ENCODE measurements at places on chromosomes 3 and 15.

- DNase-seq: no peak
These were observed 8.5 kb downstream of the VEPH1 start for GRCh38 chr3:157494581-157495281.

DNA sequence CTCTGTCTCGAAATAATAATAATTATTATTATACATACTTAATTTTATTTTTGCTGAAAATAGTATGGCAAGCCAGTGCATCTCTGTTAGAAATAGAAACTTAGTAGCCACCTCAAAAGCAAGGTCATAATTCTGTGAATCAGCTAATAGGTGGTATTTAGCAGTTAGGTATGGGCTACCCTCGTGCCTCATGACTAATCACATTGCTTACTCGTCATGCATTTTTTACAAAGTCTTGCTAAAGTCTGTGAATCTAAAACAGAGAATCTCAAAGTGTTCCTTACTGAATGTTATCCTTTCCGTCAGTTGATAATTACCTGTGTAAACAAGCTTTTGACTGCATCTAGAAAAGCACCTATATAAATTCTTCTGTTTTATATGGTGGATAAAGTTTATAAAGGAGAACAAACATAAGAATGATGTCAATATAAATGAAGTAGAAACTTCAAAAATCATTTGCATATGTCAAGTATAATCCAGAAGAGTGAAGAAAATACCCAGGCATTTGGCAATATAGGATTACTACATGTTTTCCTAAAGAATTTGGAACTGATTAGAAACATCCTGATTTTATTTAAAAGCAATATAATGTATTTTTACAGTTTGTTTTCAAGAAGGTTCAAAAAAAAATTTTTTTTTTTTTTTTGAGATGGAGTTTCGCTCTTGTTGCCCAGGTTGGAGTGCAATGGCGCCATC is 6.2 kb downstream of the PPARG start:
- no peak for DNase-seq

DNA sequence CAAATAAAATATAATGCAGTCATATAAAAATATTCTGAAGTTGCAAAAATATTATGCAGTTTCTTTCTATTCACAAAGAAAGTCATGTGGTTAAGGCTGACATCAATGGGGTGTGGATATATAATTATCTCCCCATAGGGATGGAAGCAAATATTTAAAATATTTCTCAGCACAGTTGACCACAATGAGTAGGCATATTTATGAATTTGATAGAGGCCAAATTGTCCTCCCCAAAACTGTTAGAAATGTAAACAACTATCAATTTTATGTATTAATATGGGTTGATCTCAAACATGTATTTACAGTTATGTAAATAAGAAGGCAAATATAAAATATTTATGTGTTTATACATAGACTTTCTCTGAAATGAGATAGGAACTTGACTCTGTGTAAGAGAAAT is 246.0 kb upstream of the CBLB start:
- DNase-seq: no peak

GRCh38 chr3:69948246-69948862 is 51.2 kb upstream of the SAMMSON start:
- no peak for DNase-seq

DNA sequence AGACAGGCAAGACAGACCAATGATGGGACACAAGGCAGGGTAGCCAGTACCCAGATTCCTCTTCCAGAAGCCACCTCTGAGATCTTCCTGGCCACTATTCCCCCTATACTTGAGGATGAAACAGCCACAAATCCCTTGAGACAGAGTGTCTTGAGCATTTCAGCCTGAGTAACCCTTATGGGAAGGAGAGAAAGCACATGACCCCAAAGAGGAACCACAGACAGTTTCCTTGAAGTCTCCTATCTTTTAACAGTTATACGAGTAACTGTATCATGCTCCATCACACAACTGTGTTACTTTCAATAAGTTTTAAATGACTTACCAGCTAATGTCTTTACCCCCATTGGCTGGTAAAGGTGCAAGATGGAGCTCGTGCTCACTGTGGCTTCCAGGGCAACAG is 9.3 kb downstream of the VIPR1 start:
- DNase-seq: no peak

GRCh38 chr15:99326235-99326634 is 75.0 kb downstream of the LRRC28 start:
- DNase-seq: no peak

DNA sequence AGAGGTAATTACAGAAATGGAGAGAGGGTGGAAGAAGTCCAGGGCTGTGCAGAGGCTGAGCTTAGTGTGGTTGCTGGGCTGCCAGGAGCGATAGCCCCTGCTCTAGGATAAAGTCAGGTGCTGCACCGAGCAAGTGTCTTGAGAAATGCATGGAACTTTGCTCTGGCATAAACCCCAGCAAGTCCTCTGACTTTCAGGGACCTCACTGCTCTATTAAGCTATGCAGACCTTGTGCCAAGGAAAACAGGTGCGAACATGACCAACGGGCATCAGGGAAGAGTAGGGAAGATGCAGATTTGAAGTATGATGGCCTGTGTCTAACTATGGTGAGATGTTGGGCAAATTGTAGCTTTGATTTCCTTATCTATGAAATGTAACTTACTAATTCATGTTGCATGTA is 416.8 kb downstream of the NR2F2 start:
- DNase-seq: no peak

DNA sequence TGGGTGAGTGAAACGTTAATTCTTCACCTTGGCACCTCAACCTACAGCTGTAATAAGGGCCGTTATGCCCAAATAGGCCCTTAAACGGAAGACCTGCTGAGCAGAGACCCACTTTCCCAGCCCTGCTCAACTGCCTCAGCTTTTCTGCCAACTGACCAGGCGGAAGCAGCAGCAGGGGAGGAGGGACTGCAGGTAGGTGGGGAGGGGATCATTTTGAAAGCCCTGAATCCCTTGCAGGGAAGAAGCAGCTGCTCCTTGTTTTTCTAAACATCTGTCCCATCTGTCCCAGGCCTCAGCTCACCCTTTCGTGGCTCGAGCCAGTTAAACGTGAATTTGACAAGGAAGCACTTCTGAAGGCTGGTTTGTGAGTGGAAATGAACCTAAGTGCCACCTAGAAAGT is 978 bp upstream of the CMC1 start:
- no peak for DNase-seq

GRCh38 chr3:128546646-128547045 is 53.6 kb upstream of the GATA2 start:
- DNase-seq: no peak

- no peak for DNase-seq
These were observed 213.6 kb downstream of the GAP43 start for GRCh38 chr3:115836944-115837343.

DNA sequence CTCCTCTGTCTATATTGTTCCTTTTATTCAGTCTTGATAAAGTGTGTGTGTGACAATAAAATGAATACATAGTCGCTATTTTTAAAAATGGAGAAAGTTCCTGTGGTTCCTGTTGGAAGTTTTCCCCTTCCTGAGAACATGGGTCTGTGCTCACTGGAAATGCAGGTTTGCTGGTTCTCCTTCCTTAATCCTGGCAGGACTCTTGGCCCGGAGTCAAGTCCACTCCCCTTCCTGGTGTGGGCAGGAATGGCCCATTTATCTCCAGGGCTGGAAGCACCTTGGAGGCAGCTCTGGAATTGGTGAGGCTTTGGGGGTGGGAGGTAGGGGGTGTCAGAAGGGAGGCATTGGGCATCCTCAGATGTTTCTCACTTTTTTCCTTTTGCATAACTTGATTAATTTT is 30.1 kb downstream of the FOXL2 start:
- no peak for DNase-seq

DNA sequence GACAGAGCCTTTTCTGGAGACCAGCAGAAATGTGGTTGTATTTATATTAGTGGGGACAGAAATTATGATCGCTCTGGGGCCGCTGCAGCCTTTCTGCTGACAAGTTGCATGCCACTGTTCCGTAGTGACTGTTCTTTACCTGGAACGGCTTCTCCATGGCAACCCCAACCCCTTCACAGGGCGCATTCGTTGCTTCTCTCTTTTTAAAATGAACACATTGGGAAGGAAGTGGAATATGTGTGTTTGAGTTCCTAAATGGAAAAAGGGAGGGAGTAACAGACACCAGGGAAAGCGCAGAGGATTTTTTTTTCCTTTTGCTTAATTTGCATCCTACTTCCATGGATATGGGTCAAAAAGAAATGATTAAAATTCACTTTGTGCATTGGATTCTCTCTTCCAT is 482.0 kb upstream of the SUCLG2 start:
- DNase-seq: no peak

GRCh38 chr3:22582266-22582665 is 620.9 kb upstream of the UBE2E2 start:
- DNase-seq: no peak

DNA sequence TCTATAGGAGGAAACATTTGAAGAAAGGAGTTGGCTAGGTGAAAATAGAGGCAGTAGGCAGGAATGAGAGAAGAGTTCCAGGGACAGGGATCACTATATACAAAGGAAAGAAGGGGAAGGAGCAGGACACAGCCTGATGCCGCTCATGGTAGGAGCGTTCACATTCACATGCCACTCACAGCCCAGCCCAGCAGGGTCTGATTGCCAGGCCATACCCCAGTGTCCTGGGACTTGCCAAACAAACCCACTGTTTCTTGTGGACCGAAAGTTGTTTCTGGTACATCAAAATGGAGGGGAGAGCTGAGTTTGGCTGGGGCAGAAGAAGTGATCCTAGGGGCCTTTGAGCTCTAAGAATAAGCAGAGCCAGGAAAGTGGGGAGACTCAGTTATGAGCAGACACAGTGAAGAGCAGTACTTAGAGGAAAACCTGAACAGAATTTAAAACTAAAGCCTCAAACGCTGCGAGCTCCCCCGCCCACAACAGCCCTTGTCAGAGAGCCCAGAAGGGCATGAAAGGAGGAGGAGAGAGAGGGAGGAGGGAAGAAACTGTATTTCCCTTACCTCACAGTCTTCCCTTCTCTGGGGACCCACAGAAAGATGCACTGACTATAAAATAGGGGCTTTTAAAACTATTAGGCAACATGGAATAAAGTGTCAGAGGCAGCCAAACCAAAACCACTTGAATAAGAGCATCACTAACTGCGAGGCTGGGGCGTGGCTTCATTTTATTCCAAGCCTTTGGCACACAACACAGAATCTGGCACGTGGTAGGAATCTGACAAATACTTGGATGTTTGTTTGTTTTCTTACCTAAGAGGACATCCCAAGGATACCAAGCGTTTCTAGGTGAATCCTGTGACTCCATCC is 129.0 kb downstream of the RPL22L1 start:
- no peak for DNase-seq

GRCh38 chr3:14871456-14872200 is 52.9 kb downstream of the FGD5 start:
- no peak for DNase-seq

DNA sequence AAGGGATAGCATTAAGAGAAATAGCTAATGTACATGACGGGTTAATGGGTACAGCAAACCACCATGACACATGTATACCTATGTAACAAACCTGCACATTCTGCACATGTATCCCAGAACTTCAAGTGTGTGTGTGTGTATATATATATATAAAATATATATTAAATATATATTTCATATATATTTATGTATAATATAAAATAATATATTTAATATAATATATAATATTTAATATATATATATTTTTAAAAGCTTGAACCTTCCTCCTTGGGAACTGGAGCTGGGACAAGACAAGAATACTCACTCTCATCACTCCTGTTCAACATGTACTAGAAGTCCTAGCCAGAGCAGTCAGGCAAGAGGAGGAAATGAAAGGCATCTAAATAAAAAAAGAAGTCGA is 149.3 kb downstream of the UNC13C start:
- no peak for DNase-seq

DNA sequence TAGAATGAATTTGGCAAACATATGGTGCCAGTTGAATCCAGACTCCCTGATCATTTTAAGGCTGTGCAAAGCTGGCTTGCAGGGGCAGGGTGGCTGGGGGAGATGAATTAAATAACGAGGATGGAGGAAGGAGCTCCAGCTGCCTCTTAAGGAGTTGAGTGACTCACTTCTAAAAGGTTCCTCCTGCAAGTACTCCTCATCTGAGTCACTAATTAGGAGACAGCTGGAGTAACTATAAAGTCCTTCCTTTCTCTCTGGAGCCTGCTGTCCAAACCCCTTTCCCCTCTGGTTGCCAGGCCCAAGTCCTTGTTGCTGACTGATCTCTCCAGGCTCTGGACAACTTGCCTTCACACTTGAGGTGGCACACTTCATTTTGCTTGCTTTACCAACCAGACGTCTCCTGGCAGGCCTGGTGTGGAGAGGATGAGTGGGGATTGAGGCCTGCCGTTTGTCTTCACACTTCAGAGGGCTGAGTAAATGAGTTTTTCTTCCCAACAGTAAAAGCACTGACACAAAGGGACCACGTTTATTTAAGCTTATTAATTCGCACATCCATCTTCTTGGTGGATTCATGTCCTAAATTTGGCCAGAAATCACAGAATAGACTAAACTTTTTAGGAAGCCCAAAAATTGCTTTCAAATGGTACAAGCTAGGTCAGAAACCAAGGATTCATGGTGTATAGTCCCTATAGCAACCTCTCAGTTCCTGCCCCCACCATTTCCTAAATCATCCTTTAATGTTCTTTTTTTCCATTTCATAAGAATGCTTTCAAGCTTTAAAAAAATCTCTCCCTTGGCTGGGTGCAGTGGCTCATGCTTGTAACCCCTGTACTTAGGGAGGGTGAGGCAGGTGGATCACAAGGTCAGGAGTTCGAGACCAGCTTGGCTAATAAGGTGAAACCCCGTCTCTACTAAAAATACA is 90.5 kb upstream of the MYRIP start:
- no peak for DNase-seq

DNA sequence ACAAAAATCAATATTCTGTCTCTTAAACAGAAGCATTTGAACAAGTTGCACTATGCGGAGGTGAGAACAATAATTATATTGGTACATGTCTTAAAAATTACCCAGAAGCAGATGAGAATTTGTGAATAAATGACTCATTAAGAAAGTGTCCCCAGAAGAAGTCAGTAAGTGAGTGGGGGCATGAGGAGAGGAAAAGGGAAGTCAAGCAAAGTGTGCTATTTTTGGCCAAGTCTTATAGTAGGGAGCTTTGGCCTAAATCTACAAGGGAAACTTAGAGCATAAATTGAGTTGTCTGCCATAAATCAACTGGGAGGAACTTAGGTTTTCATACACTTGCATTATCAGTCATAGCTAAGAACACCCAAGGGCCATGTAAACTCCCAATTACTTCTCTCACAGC is 86.9 kb upstream of the SATB1 start:
- no peak for DNase-seq

DNA sequence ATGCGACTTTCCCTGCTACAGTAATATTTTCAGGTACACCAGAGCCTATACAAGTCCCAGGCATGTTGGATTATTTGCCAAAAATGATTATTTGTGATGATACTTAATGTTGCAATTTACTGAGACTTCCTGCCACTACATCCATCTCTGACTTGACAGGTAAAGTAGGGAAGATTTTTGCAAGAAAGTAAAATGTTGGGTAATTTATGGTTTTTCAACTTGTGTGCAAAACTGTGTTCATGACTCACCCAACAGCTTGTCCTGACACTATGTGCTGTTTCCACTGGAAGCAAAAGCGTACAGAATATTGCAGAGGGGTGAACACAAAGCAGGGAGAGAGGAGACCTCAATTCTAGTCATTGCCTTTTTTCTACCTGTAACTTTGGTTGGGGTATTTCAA is 5.4 kb upstream of the CRBN start:
- DNase-seq: no peak
